ENCODE measurements at places on chromosomes 3 and 15. TPM values are rescaled to one million over a fixed set of nuclear protein-coding genes. Genes with fewer than 3 reads are reported as not detected.

DNA sequence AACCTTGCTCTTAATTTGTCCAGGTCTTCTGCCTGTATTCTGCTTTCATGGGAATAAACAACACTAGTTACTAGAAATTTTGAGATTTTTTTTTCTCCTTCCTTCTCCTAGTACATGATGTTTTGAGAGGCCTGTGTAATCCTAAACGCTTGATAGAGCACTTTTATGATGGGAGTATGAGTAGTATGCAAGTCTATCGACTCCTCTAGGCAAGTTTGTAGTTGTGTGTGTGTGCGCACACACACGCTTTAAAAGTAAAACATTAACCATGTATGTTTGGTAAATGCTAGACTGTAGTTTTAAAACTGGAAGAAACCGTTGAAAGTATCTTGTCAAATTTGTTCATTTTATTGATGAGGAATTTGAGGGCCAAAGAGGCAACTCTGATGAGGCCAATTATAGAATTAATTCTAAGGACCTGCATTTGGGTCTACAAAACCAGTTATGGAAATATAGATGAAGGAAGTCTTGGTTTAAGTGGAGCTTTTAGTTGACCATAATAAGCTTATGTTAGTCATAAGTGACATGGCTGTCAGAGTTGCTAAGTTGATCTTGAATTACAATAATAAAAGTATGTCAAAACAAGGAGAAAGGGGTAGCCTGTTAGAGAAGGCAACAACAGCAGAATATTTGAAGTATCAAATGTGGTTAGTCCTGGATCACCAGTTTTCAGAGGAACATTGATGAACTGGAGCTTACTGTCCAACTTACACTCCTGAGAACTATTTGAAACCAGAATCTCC lies 47.1 kb downstream of the AKAP13 start:
- no peak for DNase-seq

GRCh38 chr15:69145694-69146492 lies 14.5 kb upstream of the GLCE start:
- no peak for DNase-seq

GRCh38 chr15:27797765-27798164 lies 301.4 kb downstream of the OCA2 start:
- no peak for DNase-seq

DNA sequence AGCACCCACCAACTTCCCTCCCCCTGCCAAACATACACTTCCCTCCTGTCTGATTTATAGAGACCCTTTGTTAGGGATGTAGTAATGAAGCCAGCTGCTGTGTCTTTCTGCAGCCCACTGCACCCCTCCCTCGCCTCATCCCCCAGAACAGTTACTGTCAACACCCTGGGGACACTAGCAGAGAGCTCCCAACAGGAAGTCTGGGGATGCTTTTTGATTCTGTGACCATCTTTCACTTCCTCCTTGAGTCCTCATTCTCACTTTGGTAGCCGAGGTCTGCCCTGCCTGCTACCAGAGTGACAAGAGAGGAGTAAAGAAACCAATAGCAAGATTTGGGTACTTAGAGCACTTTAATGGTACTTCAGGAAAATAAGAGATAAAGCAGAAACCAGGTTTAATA lies 201.6 kb downstream of the SATB1 start:
- no peak for DNase-seq

GABRR3 gene
- total RNA-seq, result not detected

PARP15 gene
- 36.1 TPM for total RNA-seq

ATP8B4 gene
- 98.3 TPM for total RNA-seq

MNS1 gene
- 0.44 TPM for total RNA-seq

Data from activated CD8-positive, alpha-beta memory T cell treated with anti-CD3 and anti-CD28 coated beads, Interleukin-2, amount 10 ng/mL, durations not matched to agents 7 days and 5 days (primary cell).